Inflammatory macrophage treated with lipopolysaccharide for 4 hours (primary cell): ENCODE measurements at places on chromosomes 11 and 22.

GRCh38 chr22:19911540-19912270, 29.9 kb upstream of the COMT start:
- DNase-seq = no peak

DNA sequence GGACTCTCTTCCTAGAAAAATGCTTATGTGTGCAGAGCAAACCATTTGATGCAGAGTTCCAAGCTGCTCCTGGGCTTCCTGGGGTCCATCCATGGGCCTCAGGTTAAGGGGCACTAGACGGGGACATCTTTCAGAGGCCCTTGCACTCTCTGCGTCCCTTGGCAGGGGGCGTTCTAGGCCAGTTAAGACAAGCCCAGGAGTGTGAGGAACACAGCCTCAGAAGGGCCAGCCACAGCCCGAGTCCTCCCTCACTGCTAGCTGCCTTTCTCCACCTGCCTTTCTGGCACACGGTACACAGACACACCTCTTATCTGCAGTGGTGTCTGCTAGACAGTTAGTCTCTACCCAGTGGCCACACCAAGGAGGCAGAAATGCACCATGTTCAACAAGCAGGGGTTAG, 18.0 kb upstream of the BID start:
- DNase-seq = no peak

- DNase-seq = no peak
Observed at GRCh38 chr22:24086310-24086709, 75.2 kb downstream of the CABIN1 start.

GRCh38 chr11:123314972-123315371, 115.1 kb upstream of the GRAMD1B start:
- DNase-seq = no peak

GRCh38 chr11:128867277-128867676, at the start of gene KCNJ1:
Gene KCNJ1 (minus strand): TSS chr11:128867296. CDS start chr11:128840243, 27,053 bp downstream.
- no peak for DNase-seq

GRCh38 chr11:3192511-3193372, 25.9 kb downstream of the MRGPRG start:
- DNase-seq = no peak

DNA sequence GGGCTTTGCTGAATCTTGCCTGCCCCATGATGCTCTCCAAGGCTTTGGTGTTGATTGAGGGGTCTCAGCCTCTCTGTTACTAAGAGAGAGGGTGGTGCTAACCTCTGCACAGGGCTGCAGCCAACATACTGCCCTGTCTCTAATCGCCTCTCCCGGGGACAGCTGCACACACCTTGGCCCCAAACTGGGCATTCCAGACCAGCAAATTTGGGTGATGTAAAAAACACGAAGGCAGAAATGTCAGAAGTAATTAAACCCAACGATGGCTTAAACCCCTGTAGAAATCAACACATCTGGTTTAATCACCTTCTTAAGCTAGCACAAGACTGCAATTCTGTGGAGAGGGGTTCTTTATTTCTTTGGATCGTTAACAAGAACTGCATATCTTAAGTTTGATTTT, 116.5 kb downstream of the FEZ1 start:
- no peak for DNase-seq

DNA sequence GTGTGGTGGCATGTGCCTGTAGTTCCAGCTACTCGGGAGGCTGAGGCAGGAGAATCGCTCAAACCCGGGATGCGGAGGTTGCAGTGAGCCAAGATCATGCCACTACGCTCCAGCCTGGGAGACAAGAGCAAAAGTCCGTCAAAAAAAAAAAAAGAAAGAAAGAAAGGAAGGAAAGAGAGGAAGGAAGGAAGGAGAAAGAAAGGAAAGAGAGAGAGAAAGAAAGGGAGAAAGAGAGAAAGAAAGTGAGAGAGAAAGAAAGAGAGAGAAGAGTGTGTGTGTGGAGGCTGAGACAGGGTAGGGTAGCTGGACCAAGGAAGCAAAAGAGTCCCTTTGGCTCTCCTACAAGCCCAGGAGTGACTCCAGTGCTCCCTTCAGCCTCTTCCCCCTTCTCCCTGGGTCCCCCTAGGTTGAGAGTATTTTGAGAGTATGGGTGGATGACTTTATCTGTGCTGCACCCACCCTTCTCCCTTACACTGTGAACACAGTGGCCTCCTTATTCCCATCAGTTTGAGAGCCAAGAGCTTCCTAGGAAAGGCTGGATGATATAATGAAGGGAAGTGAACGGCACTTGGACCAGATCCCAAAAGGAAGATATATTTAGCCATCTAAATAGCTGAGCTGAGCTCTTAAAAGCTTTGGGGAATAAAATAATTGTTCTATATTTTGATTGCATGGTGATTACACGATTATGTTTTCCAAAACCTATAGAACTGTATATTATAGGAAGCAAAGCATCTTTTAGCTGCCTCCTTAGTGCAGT, 9.5 kb upstream of the DENND5A start:
- DNase-seq = peak; percentile 30

DNA sequence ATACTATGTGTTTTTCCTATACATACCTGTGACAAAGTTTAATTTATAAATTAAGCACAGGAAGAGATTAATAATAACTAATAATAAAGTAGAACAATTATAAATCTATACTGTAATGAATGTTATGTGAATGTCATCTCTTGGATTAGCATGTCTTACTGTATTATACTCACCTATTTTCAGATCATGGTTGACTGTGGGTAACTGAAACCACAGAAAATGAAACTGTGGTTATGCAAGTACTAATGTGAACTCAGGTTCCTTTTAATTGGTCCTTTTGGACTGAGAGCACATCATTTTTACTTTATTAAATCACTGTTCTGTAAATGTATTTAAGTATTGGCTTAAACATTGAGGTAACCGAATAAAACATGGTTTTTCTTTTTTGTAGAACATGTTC, 108.8 kb downstream of the PPP6R3 start:
- no peak for DNase-seq

GRCh38 chr11:122104341-122104740, 11.7 kb downstream of the BLID start:
- DNase-seq = no peak

- DNase-seq = no peak
Observed at GRCh38 chr11:117931331-117931950, 2.2 kb upstream of the TMPRSS13 start.

DNA sequence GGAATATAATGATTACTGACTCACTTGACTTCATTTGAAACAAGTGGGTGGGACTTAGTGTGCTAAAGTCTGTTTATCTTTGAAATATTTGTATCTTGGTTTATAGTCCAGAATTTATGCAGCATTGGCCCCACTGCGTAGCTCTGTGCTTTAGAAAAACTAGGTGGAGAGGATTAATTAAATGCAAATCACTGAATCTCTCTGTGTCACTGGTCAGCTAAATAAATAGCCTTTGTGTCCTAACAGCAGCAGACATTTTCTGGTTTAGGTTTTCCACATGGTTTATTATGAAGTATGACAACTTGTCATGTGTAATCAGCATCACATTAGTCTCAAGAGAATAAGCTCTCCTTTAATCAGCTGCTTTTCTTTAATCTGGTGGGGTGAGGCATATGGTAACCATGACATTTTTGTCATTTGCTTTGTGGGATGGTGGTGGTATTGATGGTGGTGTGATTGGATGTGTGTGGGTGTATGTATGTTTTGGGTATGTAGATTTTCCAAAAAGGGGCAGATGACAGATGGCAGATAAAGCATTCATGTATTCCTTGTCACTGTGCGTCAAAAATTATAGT, 33.9 kb downstream of the BCL2L13 start:
- DNase-seq = peak; percentile 59

DNA sequence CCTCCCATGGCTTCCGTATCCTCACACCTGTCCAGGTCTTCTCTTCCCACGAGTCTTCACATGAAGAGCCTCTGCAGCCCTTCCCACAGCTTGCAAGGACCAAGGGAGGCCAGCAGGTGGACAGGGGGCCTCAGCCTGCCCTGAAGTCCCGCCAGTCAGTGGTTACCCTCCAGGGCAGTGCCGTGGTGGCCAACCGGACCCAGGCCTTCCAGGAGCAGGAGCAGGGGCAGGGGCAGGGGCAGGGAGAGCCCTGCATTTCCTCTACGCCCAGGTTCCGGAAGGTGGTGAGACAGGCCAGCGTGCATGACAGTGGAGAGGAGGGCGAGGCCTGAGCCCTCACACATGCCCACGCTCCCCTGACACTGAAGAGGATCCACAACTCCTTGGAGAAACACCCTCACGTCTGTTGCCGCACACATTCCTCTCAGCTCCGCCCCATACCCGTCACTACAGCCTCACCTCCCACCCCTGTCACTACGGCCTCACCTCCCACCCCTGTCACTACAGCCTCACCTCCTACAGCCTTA, 8.3 kb downstream of the SSH3 start:
- no peak for DNase-seq

DNA sequence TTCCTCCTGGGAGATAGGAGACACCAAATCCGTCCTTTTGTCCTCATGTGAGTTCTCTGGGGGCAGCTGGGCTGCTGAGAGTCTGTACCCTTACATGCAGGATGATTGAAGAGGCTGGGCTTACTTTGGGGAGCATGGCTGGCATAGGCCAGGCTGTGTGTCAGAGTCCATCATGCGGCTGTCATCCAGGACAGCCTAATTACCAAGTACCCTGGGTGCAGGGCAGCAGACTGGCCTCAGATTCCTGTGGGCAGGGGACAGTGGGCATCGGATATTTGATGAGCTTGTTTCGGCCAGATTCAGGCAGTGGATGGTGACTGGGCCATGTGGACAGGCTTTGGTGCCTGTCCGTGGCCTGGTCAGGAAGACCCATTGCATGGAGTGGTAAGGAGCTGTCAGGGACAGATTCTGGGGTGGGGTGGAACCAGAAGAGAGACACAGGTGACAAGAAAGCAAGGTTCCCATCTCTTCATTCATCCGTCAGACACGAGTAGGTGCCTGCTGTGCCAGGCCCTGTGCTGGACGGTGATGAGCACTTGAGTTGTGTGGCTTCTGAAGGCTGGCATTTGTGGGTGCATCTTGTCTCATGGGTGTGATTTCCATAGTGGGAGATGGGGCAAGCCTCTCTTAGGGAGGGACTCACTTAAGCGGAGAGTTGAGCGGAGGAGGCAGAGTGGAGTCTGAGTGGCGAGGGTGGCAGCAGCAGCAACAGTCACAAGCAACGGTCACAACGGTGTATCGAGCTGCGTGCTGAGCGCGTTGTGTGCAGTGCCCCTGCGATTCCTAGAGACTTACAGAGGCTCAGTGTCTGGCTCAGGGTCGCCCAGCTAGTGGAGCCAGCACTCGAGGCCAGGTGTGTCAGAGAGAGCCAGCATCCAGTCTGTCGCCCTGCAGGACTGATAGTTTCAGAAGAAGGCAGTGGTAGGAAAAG, 48.7 kb downstream of the TBC1D22A start:
- DNase-seq = no peak

DNA sequence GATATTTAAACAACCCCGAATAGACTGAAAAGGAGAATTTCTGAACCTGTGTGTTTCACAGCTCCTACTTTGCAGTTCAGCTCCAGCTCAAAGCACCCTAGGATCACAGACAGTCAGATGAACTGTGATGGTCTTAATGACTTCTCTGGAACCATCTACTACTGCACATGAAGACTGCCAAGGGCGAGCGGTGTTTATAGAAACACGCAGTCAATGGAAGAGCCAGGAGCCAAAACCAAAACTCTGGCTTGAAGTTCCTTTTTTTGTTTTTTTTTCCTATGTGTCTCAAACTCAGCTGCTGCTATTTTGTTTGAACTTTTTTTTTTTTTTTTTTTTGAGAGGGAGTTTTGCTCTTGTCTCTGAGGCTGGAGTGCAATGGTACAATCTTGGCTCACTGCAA, 382.6 kb upstream of the SYN3 start:
- DNase-seq = no peak

GRCh38 chr11:72776844-72777754, 16.7 kb downstream of the STARD10 start:
- DNase-seq = no peak

- DNase-seq = no peak
Observed at GRCh38 chr11:114081641-114082414, 22.3 kb downstream of the ZBTB16 start.

- no peak for DNase-seq
Observed at GRCh38 chr22:25346859-25347751, 127.7 kb downstream of the CRYBB2 start.

GRCh38 chr11:11608783-11609232, 13.0 kb downstream of the GALNT18 start:
- no peak for DNase-seq

DNA sequence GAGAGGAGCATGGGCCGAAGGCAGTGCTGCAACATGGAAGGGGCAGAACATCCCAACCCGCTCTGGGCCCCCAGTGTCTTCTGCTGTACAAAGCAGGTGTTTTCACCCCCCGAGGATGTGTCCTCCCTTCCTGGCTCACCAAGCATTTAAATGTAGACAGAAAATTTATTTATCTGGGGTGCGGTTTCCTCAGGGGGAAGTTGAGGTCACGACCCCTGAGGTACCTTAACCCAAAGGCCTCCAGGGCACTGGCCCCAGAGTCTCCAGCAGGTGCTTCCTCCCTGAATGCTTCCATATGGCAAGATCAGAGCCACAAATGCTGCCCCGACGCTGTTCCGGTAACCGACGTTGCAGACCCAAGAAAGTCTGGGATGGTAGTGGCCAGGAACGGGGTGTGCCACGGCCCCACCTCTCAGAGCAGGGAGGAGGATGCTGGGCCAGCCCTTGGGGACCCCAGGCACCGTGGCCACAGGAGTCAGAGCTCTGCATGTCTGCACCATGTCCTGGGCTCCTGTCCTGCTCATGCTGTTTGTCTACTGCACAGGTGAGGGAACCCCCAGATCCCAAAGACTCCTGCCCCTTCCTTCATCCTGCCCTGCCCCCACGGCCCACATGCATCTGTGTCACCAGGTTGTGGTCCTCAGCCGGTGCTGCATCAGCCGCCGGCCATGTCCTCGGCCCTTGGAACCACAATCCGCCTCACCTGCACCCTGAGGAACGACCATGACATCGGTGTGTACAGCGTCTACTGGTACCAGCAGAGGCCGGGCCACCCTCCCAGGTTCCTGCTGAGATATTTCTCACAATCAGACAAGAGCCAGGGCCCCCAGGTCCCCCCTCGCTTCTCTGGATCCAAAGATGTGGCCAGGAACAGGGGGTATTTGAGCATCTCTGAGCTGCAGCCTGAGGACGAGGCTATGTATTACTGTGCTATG, at the start of gene VPREB1:
TSS of gene VPREB1 (plus strand) at position 471 of the 935 bp plus-strand sequence. CDS start at position 499, 28 bp downstream.
- no peak for DNase-seq

GRCh38 chr22:32822179-32822877, 20.8 kb downstream of the TIMP3 start:
- peak; percentile 5 for DNase-seq

GRCh38 chr22:49826603-49827270, 936 bp downstream of the BRD1 start:
- DNase-seq = peak; percentile 54

GRCh38 chr11:108199446-108200321, 22.8 kb downstream of the NPAT start:
- DNase-seq = peak; percentile 91

GRCh38 chr11:72787216-72788104, 6.4 kb downstream of the STARD10 start:
- peak; percentile 64 for DNase-seq
